Activated T-cell treated with anti-CD3 and anti-CD28 coated beads for 4 hours (primary cell): ENCODE measurements at places on chromosomes 4 and X.

DNA sequence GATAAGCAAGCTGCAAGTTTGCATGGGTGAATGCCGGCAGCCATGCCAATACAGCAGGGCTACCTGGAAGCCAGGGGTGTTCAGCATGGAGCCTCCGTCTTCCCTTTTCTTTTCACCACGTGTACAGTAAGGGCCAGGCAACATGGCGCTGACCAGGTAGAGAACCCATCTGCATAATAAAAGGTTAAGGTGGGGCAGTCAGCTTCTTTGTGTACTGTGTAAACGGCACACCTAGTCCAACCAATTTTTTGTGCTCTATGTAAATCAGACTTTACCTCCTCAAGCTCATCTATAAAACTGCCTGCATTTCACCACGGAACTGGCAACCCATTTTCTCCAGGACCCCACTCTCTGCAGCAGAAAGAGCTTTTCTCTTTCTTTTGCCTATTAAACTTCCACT lies 286.8 kb upstream of the VCX3A start:
- DNase-seq: no peak

GRCh38 chrX:79369871-79370270 lies 2.7 kb upstream of the ITM2A start:
- no peak for DNase-seq

DNA sequence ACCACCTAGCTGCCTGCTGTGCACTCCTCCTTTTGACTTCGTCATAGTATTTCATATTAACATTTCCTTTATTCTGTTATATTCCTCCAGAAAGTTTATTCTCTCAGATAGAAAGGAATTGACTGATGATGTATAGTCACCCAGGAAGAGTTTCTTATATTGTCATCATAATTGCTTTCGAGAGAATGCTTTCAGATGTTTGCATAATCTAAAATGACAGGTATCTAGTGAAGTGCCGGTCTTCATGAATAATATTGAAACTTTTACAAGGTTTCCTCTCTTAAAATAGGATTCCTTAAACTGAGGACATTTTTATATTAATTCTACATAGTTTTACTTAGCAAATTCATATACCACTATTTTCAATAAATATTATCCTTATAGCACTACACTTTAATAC lies 10.1 kb downstream of the SEC24D start:
- DNase-seq: no peak

DNA sequence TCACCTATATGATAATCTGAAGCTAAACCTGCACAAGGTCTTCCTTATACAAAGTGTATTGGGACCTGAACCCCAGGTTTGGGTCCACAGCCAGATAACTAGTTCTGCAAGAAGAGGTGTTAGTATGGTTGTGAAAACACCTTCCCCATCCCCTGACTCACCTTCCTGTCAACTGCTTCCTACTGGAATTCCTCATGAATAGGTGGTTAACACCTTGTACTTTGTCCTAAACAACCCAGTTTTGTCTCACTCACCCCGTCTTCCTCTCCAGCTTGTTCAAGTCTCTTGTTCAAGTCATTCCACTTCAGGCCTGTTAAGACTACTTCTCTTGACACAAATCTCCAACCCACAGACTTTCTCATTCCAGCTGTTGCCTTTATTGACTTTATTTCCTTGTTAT lies 45.5 kb downstream of the CCNG2 start:
- no peak for DNase-seq

DNA sequence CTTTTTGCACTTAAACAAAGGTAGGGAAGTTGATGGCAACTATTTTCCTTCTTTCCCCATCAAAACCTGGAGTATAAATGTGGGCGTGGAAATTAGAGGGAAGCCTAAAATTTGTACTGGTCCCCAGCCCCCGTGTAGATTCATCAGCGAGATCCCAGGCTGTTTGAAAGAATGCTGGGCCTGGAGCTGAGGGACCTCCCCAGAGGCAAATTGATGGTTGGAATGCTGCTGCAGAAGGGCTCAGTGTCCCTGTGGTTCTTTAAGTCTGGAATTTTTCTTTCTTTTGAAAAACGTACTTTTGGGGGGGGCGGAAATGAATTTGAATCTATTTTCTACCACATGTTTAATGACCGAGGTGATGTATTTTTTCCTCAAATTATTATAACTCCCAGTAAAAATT lies 197.2 kb downstream of the CBR4 start:
- DNase-seq: no peak

GRCh38 chr4:145195167-145195952 lies 15.0 kb upstream of the OTUD4 start:
- no peak for DNase-seq

- no peak for DNase-seq
Observed at GRCh38 chr4:27807207-27807606, 946.6 kb downstream of the STIM2 start.

- no peak for DNase-seq
Observed at GRCh38 chrX:22950269-22951266, 49.2 kb upstream of the DDX53 start.

- DNase-seq: no peak
Observed at GRCh38 chrX:10314530-10315104, 157.8 kb downstream of the CLCN4 start.
